Tracheal epithelial cell (primary cell): ENCODE measurements at places on chromosomes 1 and 21. TPM values are rescaled to one million over a fixed set of nuclear protein-coding genes. Genes with fewer than 3 reads are reported as not detected.

RGS1 gene
- total RNA-seq = not detected in 2 replicates

FOXO6 gene
- not detected in 2 replicates for total RNA-seq

MYOG gene
- total RNA-seq = not detected in 2 replicates

TNFRSF1B gene
- total RNA-seq = under 0.01 TPM in 1 of 2 replicates, not detected in the other

CPTP gene
- total RNA-seq = 17.1 and 23.1 TPM in 2 replicates

GUCA2B gene
- total RNA-seq = not detected in 2 replicates

RIMS3 gene
- 1.7 TPM in 2 replicates for total RNA-seq

C4BPB gene
- total RNA-seq = not detected in 2 replicates
